ENCODE measurements at places on chromosomes 11 and 22. TPM values are rescaled to one million over a fixed set of nuclear protein-coding genes. Genes with fewer than 3 reads are reported as not detected.

- DNase-seq, result peak; percentile 53
Observed at GRCh38 chr11:79160791-79161403, 279.9 kb downstream of the TENM4 start.

GRCh38 chr22:30267382-30268302 lies 991 bp upstream of the OSM start:
- no peak for DNase-seq

- no peak for DNase-seq
Observed at GRCh38 chr11:120123946-120124345, 14.0 kb downstream of the TRIM29 start.

Gene RFPL2
- not detected for total RNA-seq
